ENCODE measurements at places on chromosomes 3 and 15.

GRCh38 chr3:133757701-133758567 is 11.7 kb downstream of the TF start:
- DNase-seq, result no peak

GRCh38 chr15:73787621-73788020 is 34.5 kb upstream of the INSYN1 start:
- DNase-seq, result no peak

DNA sequence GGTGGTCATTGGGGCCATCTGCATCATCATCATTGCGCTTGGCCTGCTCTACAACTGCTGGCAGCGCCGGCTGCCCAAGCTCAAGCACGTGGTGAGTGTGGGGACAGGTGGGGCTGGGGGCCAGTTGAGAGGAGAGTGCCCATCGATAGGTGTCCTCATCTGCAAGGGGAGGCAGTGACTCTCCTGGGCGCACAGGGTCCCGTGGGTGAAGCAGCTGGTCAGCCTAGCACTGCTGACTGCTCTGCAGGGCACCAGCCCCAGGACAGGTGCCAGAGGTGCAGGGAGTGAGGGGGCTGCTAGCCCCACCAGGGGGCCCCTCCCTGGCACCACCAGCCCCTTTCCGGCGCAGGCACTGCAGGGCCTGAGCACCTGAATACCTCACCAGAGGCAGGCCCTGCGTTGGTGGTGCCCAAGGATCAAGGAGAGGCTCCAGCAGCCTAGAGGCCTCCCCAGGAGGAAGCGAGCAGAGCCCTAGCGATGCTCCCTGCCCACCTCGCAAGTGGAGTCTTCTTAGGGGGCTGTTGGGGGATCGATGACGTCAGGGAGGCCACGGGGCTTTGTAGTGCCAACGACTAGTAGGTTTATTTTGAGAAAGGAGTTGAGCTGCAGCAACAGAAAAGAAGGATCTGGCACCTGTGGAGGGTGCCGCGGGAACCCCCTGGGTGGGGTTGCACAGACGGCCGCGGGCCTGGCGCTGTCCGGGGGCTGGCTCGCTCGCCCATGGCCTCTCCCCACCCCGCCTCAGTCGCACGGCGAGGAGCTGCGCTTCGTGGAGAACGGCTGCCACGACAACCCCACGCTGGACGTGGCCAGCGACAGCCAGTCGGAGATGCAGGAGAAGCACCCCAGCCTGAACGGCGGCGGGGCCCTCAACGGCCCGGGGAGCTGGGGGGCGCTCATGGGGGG is 976 bp upstream of the ABTB1 start:
- DNase-seq, result no peak

- no peak for DNase-seq
These were observed 36.9 kb downstream of the LRIG1 start for GRCh38 chr3:66463730-66464511.

- DNase-seq, result no peak
These were observed 16.4 kb downstream of the C3orf18 start for GRCh38 chr3:50551054-50551659.

DNA sequence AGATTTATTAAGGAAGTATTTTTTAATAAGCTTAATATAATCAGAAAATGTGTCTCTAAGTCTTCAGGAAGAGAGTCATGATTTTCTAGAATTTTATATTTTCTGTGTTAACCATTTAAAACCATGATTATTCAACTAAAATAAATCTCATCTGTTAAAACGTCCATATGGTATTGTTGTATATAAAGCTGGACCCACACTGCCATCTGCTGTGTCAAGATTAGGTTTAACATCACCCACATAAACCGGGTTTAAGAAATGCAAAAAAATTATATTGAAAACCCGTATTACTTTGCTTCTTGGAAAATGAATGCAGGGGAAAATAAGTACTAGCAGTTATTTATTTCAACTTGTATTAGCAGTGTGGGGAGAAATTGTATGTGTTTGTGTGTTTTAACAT is 9.5 kb upstream of the CCDC66 start:
- DNase-seq, result no peak

- no peak for DNase-seq
These were observed 187.2 kb downstream of the GHSR start for GRCh38 chr3:172261054-172261453.

DNA sequence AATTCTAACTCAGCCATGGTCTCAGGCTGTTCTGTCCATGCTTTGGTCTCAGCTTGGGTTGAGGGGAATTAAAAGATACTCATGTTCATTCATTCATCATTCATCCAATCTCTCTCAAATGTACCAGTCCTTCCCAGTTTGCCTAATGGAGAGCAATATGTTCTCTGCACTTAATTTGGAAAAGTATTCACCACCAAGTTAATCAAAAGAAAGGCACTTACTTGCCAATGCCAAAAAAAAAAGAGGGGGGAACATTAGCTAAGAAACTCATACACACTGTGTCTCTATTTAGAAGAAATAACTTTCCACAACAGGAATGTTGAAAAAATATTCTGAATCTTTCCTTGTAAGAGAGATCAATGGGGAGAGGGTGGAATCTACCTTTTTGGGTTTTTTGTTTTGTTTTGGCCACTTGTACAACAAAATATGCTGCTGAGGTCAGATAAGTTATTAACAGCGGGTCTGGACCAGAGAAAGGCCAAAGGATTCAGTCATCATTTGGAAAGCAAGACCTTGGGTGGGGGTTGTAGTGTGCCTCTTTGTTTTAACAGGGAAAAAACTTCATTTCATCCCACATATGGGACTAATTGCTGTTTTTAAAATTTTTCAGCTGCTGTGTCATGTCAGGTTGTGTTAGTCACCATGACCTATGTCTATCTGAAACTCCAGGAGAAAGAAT is 152.3 kb downstream of the FBN1 start:
- DNase-seq, result no peak

DNA sequence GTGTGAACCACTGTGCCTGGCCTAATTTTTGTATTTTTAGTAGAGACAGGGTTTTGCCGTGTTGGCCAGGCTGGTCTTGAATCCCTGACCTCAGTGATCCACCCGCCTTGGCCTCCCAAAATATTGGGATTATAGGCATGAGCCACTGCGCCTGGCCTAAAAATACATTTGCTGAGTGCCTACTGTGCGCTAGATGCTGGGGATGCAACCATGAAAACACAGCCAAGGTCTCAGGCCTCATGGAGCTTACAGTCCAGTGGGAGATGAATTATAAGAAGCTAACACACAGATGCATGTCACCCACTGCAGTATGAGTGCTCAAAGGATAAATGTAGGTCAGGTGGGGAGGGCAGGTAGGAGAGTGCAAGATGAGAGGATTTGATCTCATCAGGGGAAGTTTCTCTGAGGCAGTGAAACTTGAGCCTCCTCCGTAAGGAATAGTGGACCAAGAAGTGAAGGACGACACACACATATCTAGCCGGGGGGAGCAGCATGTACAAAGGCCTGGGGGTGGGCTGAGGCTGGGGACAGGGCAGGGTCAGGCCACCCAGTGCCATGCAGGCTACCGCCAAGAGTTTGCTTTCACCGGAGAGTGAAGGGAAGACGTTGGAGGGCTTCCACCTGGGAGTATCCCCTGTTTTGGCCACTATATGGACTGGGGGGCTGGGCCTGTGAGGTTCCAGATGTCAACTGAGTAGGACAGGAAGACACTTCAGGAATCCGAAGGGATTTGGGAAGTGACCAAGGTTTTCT is 24.3 kb downstream of the IRAK2 start:
- DNase-seq, result no peak

- no peak for DNase-seq
These were observed 48.1 kb downstream of the SH3BP5 start for GRCh38 chr3:15284121-15284889.

- no peak for DNase-seq
These were observed 8.7 kb upstream of the TRIM69 start for GRCh38 chr15:44727485-44728231.

DNA sequence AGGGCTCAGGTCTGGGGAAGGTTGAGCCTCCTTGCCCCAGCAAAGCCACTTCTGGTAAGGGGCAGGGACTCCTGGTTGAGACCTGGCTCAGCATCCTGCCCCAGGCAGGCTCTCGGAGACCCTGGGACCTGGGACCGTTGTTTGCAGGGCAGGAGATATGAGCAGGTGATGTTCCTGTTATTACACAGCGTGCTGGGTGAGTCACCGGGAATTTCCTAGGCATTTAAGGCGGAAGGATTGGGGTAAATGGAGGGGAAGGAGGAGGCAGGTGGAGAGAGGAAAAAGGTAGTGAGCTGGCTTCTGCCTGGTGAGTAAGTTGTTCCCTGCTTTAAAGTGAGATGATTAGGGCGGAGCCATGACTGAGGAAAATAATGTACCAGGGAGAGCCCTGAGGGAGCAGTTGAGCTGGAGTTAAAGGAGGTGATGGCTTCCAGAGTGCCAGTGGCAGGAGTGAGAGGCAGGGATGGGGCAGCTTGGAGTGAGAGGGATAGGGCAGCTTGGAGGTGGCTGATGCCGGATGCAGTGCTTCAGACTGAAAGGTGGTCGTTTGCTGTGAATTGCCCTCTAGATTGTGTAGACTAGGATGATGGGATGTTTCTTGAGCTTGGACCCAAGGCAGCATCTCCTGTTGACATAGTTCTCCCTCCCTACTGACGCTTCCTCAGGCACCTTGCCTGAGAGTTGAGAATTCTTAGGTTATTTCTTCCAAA is 79.4 kb downstream of the AAGAB start:
- no peak for DNase-seq

- DNase-seq, result no peak
These were observed 7.7 kb downstream of the ITIH1 start for GRCh38 chr3:52784931-52785590.

DNA sequence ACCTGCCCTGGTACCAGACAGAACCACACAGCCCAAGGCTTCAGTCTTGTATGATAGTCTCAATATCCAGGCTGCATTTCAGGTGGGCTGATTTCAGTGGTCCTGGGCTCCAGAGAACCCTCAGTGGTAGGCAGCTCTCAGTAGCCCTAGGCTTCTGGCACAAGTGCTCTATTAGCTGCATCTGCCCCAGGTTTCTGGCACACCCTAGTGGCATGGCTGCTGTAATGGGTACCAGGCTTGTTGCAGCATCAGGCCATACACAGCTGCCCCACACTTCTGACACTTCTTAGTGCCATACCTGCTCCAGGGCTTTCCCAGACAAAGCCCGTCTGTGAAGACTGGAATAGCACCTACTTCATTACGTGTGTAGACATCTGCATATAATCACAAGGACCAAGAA is 1062.2 kb upstream of the EPHA6 start:
- DNase-seq, result no peak

- no peak for DNase-seq
These were observed 9.7 kb downstream of the ZXDC start for GRCh38 chr3:126465928-126466544.

- no peak for DNase-seq
These were observed 16.5 kb downstream of the SEMA3G start for GRCh38 chr3:52428151-52429005.

- DNase-seq, result no peak
These were observed 211.9 kb downstream of the EBLN2 start for GRCh38 chr3:73273341-73273740.

DNA sequence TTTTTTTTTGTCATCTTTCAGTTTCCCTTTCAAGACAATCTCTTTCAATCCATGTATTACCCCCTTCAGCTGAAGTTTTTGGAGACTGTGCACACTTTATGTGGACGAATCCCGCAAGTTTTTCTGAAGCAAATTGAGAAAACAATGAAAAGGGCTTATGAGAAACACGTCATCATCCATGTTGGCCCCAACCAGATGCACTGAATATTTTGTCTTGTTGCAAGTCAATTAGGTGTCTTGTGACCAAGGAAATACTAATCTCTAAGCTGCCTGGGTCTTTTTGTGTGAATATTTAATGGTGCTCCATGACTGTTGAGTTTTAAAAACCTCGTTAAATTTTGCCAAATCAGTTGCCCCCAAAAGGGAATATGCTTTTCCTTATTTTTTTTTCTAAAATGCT is 21.7 kb upstream of the PPP4R2 start:
- no peak for DNase-seq

DNA sequence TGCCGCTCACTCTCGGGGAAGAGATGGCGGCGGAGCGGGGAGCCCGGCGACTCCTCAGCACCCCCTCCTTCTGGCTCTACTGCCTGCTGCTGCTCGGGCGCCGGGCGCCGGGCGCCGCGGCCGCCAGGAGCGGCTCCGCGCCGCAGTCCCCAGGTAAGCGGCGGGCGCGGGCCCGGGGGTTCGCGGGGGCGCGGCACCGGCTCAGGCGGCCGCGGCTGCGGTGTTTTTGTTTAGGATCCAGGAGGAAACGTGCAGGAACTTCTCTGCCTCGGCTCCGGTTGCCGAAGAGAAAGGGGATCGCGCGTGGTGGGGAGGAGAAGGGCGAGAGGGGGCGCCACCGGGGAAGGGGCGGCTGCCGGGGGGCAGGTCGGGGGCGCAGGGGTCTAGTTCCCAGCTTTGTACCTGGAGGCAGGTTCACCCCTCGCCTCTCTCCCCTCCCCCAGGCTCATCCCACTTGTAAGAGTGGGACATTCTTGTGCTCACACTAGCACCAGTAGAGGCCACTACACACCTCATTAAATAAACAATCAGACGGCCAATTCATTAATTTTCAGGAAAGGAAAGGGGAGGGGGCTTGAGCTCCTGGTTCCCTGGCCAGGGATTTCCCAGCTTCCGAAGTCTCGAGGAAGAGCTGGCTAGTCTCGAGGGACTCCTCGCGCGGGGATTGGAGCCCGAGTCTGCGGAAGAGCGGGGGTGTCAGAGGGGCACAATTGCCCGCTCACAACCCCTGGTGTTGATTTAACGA is 562 bp downstream of the NEO1 start:
- no peak for DNase-seq

DNA sequence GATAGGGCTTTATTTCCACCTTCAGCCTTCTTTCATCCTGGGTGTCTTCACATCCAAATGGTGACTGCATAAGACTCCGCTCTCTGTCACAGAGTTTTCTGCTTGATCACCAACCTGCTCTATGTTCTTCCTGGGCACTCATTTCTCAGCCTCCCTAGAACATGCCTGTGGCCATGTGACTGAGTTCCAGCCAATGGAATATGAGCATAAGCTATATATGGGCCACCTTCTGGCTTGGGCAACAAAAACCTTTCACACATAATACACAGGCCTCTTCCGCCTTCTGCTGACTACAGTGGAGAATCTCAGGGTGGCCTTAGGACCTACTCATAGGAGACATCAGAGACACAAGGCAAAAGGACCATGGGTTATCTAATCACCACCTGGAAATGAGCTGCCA is 51.2 kb upstream of the MED12L start:
- DNase-seq, result no peak
